ENCODE measurements at places on chromosomes 3 and 15.

GRCh38 chr3:116145613-116146012 is 299.7 kb downstream of the LSAMP start:
- no peak for DNase-seq

DNA sequence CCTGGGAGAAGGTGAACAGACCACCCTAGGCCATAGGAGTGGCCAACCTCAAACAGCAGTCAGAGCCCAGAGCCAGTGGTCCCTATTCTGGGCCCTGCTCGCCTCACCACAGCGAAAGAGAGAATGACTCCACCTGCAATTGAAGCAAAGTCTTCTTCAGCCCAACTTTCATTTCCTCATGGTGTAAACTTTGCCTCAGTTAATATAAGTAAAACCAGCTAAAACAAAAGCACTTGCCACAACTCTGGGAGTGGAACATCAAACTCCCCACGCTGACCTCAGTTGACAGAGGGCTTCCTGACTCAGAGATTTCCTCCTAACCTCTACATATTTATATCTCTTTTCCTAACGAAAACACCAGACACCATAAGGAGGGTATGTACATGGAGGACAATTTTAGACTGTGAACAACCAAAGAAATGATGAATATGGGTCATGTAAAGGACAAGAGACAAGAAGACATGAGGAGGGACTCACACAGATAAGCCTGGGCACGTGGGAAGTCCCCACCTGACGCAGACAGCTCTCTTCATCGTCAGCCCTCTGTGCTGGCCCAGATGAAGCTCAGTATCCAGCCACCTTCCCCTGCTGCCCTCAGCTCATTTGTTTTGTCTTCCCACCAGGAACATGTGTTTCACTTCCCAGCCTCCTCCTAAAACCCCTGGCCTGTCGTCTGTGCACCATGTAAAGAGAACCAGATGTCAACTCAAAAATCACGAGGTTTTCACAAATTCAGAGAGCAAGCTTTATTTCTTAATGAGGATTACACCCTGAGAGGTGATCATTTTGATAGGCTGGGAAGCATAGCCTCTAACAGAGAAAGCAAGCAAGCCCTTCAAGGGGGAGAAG is 140.9 kb downstream of the KCNMB2 start:
- no peak for DNase-seq

DNA sequence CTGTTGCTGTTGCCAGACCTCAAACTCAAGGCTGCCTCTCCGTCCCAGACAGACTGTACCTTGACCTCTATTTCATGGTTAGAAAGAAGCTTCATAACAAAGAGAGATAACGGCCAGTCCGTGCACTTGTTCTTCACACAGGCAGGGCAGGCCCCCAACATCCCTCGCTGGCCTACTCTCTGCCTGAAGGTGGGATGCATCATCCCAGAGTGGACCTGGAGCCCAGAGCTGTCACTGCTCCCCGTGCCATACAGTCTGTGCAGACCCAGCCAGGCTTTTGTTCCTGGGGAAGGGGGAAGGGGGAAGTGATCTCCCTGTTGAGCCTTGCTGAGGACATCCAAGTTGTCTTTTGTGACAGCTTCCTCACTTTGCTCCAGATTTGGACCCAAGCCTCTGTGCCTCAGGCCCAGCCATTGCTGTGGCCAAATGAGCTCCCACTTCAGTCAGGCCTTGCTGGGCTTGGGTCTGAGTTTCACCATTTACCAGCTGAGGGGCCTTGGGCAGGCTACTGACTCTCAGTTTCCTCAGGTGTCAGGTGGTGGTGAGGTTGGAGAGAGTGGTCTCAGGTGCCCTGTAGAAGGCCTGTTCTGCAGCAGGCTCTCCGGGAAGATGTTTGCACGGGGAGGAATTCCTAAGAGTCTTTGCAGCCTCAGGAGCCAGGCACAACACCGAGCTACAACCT is 141.6 kb downstream of the DNAJB8 start:
- peak; percentile 15 for DNase-seq

DNA sequence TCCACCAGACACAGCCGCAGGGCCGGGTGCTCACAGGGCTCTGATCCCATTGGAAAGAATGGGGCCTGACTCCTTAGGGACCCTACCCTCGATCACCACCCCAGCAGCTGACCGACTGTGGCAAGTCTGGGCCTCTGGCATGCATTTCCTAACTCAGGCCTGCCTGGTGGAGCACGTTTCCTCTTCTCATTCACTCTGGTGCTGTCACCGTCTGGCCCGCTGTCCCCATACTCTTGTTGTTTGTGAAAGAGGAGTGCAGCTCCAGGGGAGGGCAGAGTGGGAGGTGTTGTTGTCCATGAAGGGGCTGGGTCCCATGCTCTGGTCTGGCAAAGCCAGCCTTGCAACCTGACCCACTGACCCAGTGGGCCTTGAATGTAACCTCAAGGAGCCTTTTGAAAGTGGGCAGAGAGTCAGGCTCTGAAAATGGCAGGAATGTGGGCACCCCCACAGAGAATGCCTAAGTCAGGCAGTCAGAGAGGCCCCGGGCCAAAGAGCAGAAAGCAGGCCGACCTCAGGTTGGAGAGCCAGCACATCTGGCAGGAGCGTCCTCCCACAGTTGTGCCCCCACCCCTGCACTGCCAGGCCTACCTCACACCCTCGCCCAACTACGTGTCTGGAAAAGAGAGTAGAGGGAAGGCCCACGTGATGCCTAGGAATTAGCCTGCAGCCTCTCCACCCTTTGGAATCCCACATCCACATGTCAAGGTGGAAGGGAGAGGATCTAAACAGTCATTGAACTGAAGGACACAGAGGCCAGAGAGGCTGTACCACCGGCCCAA is 10.9 kb downstream of the SEMA7A start:
- DNase-seq, result no peak

DNA sequence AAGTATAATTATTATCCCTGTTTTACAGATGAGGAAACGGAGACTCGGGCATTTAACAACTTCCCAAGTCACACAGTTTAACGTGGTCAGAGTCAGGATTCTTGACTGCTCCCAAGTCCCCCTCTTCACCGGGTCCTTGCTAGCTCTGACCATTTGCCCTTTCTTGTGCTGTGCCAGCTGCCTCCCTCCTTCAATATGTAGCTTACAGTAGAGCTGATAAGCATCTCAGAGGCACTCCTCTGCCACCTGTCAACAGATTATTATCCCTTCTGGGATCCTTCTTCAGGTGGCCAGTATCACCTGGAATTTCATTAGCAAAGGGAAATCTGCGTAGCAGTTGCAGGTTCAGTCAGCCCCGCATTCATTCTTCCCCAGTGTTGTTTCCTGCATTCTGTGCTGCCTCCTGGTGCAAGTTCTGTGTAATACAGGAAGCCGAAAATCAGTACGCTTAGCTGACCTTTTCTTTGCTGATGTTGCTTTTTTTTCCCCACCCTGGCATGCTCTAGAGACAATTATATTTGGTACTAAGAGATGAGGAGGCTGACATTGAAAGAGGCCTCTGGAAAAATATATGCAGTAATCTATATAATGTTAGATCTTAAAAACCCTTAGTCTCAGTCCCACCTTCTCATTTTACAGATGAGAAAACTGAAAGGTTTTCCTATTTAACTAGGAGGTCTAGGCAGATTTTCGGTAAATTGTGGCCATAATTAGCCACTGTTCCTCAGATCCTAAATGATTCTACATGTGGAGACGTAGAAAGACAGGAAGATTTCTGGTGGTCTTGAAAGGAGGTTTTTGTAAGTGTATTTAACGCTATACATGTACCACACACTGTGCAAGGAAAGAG is 24.8 kb downstream of the TMOD2 start:
- DNase-seq, result peak; percentile 84

- DNase-seq, result no peak
These were observed 223.2 kb downstream of the MTHFS start for GRCh38 chr15:79673416-79674123.

DNA sequence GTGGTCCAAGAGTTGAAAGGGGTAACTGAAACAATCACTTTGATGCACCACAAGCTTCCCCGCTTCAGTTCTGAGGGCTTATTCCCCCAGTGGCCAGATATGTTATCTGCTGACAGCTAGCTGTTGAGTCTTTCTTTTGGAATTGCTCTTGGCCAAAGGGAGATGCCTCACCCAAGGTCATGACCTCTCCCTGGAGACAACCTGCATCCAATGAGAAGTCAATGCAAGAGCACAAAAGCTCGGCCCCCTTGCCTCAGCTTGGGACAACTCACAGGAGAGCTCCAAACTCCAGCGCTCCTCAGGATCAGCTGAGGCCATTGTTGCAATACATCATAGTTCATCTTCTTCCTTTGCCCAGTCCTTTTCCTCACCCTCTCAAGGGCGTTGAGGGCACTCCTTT is 31.0 kb upstream of the THBS1 start:
- DNase-seq, result no peak

GRCh38 chr3:134709561-134710312 is 58.9 kb upstream of the KY start:
- DNase-seq, result peak; percentile 29

DNA sequence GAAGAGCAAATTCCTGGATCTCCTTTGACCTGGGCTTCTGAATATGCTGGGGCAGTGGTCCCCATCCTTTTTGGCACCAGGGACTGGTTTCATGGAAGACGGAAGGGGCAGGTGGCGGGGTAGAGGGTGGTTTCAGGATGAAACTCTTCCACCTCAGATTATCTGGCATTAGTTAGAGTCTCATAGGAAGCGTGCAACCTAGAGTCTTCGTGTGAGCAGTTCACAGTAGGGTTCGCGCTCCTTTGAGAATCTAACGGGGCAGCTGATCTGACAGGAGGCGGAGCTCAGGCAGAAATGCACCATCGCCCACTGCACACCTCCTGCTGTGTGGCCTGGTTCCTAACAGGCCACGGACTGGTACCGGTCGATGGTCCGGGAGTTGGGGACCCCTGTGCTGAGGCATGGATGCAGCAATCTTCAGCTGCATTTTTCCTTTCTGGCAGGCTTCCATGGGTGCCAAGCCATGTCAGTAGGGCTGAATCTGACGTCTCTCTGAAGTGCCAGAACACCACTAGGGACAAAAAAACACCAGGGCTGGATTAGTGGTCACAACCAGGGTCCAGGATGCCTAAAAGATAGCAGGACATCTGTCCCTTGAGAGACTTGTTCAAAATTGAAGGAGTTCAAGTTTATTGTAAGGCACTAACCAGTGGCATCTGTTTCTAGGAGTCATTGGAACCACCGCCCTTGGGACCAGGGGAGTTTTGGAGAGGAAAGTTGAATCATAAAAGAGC is 8.4 kb upstream of the GOLGB1 start:
- no peak for DNase-seq

DNA sequence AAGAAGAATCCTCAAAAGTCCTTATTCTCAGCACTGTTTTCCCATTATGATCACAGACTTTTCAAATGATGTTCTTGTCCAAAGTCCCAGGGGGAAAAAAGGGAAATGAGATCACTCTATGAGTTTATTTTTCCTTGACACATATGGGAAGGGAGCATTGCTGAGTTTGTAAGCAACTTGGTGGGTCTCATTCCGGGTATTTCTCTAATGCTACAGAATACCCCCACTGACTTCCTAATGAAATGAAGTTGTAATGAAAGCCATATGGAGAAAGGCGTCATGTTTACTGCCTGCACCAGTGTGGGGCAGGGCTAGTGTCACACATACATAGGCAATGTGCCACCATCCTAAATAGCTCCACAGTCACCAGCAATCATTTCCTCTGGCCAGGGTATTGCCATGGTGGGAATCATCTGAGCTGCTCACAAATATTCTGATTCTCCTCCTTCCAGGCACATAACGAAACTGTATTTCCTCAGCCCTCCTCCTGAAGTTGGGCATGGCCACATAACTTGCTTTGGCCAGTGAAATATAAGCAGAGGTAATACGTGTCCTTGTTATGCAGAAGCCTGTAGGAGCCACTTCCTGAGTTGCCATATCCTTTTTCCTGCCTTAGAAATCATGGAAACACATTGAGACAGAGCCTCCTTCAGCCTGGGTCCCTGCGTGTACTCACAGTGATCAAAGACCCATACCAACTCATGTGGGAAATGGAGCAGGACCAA is 41.0 kb upstream of the C15orf61 start:
- DNase-seq, result no peak

- DNase-seq, result peak; percentile 28
These were observed 133.7 kb downstream of the VGLL4 start for GRCh38 chr3:11510001-11510340.

DNA sequence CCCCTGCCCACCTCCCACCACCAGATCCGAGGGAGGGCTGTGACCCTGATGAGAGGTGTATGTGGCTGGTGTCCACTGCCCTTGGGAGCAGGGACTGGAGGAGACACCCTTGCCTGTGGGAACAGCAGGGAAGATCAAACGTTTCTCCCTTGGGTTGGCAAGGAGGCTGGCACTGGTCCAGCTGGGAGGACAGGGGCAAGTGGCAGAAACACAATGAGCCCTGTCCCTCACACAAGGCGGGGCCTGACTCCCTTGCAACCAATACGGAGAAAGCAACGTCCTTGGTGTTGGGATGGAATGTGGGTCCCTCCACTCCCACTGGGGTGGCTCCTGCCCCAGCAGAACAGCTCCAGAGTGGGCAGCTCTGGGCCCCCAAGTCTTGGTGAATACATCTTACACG is 5.2 kb downstream of the HYAL2 start:
- peak; percentile 70 for DNase-seq

DNA sequence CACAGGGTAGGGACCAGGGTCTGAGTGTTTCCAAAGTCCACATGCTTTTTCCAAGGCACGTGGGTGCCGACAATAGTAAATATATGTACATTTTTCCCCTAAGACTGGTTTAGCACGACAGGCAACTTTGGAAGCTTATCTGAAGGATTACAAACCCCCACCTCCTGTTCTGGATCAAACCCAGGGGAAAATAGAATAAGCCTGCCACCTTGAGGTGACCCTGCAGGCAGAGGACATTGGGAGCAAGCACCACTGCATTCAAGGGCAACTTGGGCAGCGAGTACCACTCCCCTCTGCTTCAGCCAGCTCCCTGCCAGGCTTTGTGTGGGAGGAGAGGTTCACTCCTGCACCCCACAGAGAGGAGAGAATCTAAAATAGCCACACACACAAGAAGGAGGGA is 44.8 kb downstream of the KBTBD12 start:
- peak; percentile 86 for DNase-seq

GRCh38 chr3:98003306-98003969 is 31.2 kb upstream of the RIOX2 start:
- no peak for DNase-seq

DNA sequence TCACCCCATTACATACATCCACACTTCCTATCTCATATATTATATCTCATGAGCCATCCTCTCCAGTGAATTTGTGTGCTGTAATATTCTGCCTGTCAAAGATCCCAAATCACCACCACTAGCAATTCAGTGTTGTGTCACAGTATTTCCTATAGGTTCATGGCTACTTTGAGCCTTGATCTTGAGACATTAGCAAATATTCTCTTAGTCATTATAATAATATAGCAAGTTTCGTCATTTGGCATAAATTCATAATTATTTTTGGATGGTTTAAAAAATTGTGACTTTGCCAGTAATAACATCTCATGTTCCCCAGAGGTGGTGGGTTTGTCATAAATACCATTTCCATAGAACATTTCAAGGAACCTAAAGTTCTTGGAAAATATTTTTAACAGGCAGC is 47.7 kb downstream of the CMSS1 start:
- no peak for DNase-seq

All from stomach (tissue), 19 donors.